ENCODE measurements at places on chromosomes 13 and 19.

DNA sequence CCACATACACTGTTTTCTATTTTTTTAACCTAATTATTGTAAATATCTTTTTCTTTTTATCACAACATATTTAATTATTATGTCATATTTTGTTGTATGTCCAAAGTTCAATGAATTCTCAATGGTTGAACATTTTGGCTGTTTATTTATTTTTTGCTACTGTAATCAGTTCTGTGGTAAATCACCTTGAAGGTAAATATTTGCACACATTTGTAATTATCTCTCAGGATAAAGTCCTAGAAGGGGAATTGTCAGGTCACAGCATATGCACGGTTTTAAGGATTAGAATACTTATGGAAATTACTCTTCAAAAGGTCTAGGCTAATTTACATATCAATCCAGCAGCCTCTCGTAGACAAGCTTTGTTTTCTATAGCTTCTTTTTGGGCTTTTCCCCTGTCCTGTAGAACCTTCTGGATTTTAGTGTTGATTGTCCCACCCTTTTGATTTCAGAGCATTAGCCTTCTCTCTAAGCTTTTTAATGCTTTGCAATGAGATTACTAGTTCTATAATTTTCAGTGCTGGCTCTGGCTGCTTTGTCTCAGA lies 362.6 kb downstream of the KCNRG start:
- no peak for DNase-seq

DNA sequence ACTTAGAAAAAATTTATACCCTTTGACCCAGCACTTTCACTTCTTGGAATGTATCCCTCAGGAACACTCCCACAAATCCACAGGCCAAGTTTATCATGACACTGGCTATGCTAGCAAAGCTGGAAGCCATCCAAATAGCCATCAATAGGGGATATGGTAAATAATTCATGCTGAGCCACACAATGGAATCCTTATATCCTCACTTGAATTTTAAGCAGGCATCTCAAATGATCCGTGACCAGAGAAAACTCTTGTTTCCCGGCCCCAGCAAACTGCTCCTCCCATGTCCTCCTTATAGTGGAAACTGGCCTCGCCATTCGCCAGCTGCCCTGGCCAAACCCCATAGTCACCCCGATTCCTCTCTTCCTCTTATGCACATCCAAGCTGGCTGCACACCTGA lies 37.6 kb downstream of the GRIK5 start:
- no peak for DNase-seq

DNA sequence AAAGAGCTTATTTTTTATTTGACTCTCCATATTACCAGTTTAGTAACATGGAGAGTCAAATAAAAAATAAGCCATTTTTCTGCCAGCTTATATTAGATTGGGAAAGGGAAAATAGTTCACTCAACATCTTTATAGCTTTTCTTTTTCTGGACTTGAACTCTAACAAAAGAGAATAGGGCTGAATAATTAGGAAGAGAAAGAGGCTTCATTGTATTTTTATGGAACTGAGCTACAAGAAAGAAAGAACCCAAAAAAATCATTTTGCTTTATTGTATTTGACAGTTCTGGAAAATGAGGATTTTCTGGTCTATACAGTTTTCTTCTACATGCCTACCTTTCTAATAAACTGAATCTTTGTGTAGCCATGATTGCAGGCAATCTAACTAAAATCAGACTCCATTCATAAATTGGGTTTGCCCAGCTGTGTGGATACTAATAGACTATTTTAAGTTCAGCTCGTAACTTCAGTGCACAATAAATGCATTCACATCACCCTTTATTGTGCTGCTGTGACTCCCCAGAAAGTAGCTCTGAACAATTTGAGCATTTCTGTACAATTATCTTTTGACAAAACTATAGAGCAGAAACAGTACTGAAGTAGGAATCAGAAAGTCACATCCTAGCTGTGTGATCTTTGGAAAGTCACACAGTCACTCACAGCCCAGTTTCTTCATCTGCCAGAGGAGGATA lies 115.3 kb downstream of the STOML3 start:
- no peak for DNase-seq

GRCh38 chr19:17402982-17403855 lies 2.2 kb downstream of the BST2 start:
- no peak for DNase-seq

- DNase-seq = no peak
Observed at GRCh38 chr13:94454906-94455305, 24.6 kb downstream of the DCT start.

- DNase-seq = no peak
Observed at GRCh38 chr13:20489185-20489820, 36.4 kb downstream of the CRYL1 start.

- DNase-seq = no peak
Observed at GRCh38 chr13:111423168-111423785, 102.8 kb downstream of the TEX29 start.

GRCh38 chr13:77530875-77531274 lies 4.6 kb upstream of the SCEL start:
- no peak for DNase-seq

GRCh38 chr19:51410950-51411748 lies 6.3 kb downstream of the SIGLEC10 start:
- DNase-seq = no peak

DNA sequence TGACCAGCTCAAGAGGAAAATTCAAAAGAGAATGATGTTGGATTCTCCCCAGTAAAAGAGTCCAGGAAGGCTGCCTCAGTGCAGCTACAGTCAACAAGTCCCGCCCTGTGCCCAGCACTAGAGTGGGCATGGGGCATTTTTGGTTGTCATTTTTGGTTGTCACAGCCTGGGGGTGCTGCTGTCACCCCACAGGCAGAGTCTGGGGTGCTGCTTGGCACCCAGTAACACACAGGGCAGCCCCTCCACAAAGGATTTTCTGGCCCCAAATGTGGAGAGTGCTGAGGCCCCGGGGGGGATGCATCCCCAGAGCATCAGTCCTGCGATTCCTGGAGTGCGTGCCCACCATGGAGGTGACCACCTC lies 28.2 kb upstream of the TMEM255B start:
- no peak for DNase-seq

GRCh38 chr19:4584670-4585460 lies 25.4 kb upstream of the SEMA6B start:
- no peak for DNase-seq

DNA sequence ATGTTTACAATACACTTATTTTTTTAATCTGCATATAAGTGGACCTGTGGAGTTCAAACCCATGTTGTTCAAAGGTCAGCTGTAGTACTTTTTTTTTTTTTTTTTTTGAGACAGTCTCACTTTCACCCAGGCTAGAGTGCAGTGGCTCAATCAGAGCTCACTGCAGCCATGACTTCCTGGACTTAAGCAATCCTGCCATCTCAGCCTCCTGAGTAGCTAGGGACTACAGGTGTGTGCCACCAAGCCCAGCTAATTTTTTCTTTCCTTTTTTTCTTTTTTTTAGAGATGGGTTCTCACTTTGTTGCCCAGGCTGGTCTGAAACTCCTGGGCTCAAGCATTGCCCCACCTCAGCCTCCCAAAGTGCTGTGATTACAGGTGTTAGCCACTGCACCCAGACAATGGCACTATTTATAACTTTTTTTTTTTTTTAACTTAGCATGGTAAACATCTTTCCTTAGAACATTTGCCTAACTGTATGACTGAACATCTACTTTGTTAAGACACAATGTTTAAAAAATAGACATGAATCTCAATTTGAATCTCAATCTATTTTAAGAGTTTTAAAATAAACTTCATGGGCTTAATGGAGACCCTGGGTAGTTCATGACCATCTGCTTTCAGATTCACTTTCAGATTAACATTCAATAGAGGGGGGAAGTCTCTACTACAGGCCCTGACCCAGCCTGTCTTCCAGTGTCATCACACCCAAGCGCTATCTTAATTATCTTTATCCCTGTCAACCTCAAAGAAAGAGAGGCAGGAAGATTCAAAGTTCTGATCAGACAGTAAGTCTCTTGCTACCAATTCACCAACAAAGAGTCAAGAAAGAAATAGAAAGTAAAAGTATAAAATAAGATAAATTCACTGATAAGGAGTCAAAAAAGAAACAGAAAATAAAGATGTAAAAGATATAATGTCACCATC lies 97.7 kb upstream of the DOCK9 start:
- DNase-seq = no peak

DNA sequence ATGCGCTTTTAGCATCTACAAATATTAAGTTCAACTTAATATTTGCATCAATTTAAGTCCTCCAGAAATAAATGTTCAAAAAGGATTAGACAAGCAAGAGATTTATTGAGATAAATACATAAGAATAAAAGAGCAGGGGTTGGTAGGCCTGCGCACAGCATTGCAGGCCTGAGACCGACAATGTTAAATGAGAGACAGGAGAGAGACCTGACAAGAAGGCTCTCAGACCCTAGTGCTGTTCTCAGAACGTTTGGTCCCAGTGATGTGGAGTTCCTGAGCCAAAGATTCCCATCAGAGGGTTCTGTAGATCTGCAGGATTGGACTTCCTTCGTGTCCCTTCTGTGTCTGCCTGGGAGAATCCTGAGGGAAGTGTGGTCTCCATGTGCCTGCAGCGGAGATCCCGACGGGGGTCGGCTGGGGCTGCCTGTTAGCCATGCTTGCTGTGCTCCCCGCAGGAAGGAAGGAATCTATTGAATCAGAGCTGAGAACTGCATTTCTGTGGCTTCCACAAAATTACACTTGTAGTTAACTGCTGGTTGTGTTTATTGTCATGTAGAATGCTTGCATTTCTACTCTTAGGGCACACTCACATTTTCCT lies 369.9 kb upstream of the SLC10A2 start:
- no peak for DNase-seq

GRCh38 chr19:35181387-35181786 lies 26.9 kb downstream of the FXYD5 start:
- no peak for DNase-seq

- DNase-seq = no peak
Observed at GRCh38 chr13:112106478-112107141, 39.7 kb downstream of the SOX1 start.

- no peak for DNase-seq
Observed at GRCh38 chr13:99065235-99066015, 87.6 kb upstream of the DOCK9 start.

GRCh38 chr13:110610955-110611595 lies 4.3 kb upstream of the NAXD start:
- DNase-seq = no peak

- DNase-seq = no peak
Observed at GRCh38 chr19:53853707-53854106, 14.0 kb upstream of the MYADM start.

- DNase-seq = no peak
Observed at GRCh38 chr19:53540091-53540490, 2.1 kb downstream of the ZNF331 start.

- DNase-seq = no peak
Observed at GRCh38 chr19:35146746-35147459, 3.8 kb downstream of the FXYD7 start.

DNA sequence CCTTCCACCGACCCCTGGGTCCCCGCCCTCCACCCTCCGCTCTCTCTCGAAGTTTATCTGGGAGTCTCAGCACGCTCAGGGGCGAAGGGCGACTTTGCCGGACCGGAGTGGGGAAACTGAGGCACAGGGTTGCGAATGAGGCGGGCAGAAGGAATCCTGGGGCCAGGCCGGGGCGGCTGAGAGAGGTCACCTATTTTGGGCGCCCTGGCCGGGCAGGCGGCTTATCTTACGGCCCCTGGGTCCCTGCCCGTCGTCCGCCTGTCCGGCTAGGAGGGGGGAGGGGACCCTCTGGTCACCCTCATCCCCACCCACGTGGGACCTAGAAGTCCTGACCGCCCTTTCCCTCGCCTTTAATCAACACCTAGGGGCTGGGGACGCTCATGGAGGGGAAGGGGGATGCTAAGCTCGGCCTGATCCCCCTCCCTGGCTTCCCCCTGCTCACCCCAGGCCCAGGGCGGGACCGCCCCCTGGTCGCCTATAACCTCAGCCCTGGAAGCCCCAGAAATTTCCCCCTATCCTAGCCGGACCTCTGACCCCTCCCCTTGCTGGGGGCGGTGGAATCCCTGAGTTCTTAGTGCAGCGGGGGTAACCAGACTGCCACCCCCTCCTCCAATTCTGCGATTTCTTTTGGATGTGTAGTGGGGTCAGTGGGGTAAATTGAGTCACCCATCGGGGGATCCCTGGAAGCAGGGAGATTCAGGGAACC lies 556 bp downstream of the TRIP10 start:
- no peak for DNase-seq

DNA sequence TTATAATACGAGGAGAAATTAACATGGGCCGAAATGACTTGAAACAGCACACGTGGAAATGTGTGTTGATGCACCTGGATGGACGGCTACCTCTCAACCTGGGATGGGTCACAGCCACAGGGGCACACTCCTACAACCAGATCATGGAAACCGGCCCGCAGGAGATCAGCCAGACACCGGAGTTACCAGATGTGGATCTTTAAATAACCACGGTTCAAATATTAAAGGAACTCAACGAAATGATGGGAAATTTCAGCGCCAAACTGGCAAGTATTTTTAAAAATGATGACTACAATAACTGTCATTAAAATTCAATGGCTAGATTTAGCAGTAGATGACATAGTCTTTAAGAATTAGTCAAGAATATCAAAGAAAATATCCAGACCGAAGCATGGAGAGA lies 166.9 kb upstream of the GPR12 start:
- DNase-seq = no peak

- DNase-seq = no peak
Observed at GRCh38 chr13:114057166-114058050, 75.0 kb downstream of the RASA3 start.

- DNase-seq = no peak
Observed at GRCh38 chr19:8576273-8576993, 809 bp downstream of the MYO1F start.

- no peak for DNase-seq
Observed at GRCh38 chr13:37144661-37145060, 39.2 kb upstream of the CSNK1A1L start.

- DNase-seq = no peak
Observed at GRCh38 chr19:10095622-10095947, 6.9 kb downstream of the ANGPTL6 start.

DNA sequence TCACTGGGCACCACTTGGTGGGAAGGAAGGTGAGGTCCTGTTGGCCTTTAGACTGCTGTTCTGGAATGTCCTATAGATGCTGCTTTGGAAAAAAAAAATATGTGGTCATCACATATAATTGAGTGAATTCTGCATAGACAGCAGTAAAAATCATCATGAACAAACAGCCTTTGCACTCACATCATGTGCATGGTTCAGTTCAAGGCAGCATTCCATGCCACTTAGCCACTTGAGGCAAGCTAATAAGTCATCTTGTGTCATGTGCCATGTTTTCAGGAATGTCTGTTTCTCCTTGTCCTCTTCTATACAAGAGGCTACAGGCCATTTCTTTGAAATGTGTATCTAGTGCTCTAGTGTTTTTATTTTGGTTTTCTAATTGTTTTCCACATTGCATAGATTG lies 43.9 kb upstream of the TSC22D1 start:
- DNase-seq = no peak

DNA sequence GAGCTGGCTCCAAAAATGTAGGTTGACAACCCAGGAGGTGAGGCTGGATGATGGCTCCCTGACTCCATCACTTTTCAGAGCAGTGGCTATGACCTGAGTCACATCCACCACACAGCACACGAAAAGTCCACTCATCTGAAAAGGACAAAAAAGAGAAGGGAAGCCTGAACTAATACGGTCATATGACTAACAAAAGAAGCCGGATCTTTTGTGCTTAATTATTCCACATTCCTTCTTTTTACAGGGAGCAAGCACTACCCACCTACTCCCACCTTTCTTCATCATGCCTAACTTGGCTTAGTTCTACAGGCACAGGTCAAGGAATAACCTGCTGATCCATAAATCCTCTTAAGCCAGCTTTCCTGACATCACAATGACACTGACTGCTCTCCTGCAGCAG lies 601.3 kb upstream of the MIR17HG start:
- DNase-seq = no peak

- no peak for DNase-seq
Observed at GRCh38 chr19:29687897-29688728, 22.9 kb downstream of the PLEKHF1 start.
